ENCODE measurements at places on chromosomes 12 and 14. TPM values are rescaled to one million over a fixed set of nuclear protein-coding genes. Genes with fewer than 3 reads are reported as not detected.

PMCH gene
- total RNA-seq = 0.36 TPM

OASL gene
- total RNA-seq = 0.29 TPM

RNU4-1 gene
- total RNA-seq = under 0.01 TPM

INHBC gene
- total RNA-seq = not detected

GNB3 gene
- 3.1 TPM for total RNA-seq

RBP5 gene
- total RNA-seq = not detected

YEATS4 gene
- 31.8 TPM for total RNA-seq

PLD4 gene
- total RNA-seq = under 0.01 TPM

FOXG1 gene
- total RNA-seq = 0.07 TPM

RERGL gene
- total RNA-seq = not detected

MYO1A gene
- 0.07 TPM for total RNA-seq

PLXNC1 gene
- 0.07 TPM for total RNA-seq

KERA gene
- total RNA-seq = not detected

MFAP5 gene
- total RNA-seq = not detected

B3GNT4 gene
- not detected for total RNA-seq

GLIPR1 gene
- 55.2 TPM for total RNA-seq

ARID4A gene
- total RNA-seq = 20.7 TPM

VRTN gene
- not detected for total RNA-seq

EML5 gene
- 0.29 TPM for total RNA-seq

CIDEB gene
- total RNA-seq = 2.7 TPM

TAS2R19 gene
- total RNA-seq = 9.8 TPM

Data from thoracic aorta endothelial cell (primary cell).